ENCODE measurements at places on chromosomes 6 and 20.

- no peak for DNase-seq
Observed at GRCh38 chr20:13755809-13756208, 28.9 kb downstream of the ESF1 start.

GRCh38 chr6:109447878-109448555 lies 7.5 kb downstream of the SMPD2 start:
- no peak for DNase-seq

DNA sequence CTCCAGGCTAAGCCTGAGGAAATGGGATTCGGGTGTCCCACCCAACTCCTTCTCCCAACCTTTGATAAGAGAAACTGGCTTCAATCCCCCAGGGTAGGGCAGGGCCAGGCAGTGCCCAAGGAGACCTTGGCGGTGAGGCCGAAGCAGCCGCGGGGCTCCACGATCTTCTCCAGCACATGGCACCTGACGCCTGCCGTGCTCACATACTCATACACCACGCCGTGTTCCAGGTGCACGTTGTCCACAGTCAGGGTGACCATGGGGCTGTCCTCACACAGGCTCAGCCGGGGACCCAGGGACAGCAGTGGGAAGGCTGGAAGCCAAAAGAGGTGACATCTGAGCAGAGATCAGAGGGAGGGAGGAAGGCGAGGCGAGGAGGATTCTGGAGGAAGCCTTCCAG lies 176.5 kb downstream of the PREX1 start:
- DNase-seq = no peak

GRCh38 chr6:86963352-86963751 lies 26.0 kb downstream of the HTR1E start:
- DNase-seq = no peak

DNA sequence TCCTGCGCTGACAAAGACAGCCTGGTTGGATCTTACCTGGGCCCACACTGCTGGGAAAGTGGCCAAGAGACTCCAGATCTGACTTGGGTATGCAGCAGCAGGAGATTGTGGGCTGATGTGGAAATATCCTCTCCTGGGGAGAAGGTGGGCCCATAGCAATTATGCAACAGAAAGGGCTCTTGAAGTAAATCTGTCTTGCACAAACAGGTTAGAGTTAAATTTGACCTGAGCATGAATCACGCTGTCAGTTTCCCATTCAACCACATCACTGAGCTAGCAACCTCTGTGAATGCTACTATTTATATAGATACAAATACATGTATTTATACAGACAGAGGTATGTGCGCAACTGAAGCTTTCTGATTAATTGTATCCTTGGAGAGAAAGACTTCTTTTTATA lies 28.3 kb upstream of the PDYN start:
- DNase-seq = no peak

DNA sequence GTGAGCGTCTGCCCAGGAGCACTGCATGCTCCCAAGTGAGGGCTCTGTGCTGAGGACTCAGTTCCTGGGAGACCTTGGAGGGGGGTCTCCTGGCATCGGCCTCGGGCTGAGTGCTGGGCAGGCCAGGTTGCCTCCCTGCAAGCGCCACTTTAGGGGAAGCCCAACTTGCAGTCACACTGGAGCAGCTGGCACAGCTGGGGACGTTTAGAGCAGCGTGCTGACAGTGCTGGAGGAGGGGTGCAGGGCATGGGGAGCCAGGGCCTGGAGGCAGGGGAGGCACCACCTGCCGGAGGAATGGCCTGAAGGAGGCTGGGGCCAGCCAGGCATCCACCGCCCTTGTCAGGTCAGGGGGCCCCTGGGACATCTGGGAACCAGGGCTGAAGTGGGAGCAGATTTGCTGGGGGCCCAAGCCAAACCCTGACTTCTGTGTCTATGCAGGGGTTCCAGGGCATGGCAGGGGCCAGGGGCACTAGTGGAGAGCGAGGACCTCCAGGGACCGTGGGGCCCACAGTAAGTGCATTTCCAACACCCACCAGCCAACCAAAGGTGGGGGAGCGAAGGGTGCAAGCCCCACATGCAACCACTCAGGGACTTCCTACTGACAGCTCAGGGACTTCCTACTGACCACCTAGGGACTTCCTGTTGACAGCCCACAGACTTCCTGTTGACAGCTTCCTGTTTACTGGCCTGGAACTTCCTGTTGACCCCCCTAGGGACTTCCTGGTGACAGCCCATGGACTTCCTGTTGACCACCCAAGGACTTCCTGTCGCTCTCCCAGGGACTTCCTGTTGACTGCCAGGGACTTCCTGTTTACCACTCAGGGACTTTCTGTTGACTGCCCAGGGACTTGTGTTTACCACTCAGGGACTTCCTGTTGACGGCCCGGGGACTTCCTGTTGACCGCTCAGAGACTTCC lies 33.6 kb downstream of the COL20A1 start:
- no peak for DNase-seq

- DNase-seq = no peak
Observed at GRCh38 chr20:12055161-12055560, 137.5 kb downstream of the BTBD3 start.

GRCh38 chr6:14596410-14596809 lies 478.8 kb downstream of the CD83 start:
- DNase-seq = peak; percentile 78

DNA sequence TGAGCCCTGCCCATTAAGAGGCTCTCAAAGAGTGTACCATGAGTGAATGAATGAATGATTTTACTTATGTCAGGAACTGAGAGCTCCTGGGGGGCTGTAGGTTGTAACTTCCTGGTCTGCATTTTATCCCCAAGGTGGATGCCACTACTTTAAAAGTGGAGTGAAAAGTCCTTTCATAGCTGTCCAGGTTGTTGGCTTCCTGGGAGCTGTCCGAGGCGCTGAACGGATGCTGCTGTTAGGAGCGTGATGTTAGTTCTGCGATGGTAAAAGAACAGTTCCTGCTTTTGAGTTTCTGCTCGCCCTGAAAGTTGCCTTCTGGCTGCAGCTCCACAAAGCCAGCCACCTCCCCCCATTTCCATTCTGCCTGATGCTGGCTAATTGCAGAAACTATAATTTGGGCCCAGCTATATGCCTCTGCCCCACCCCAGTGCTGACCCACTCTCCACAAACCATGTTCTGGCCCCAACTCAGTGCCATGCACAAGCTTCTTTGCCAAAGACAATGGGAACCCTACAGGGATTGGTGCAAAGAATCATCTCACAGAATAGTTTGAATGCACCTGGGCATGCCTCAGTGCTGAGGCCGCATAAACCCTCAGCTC lies 330.9 kb upstream of the CDH4 start:
- DNase-seq = peak; percentile 50

DNA sequence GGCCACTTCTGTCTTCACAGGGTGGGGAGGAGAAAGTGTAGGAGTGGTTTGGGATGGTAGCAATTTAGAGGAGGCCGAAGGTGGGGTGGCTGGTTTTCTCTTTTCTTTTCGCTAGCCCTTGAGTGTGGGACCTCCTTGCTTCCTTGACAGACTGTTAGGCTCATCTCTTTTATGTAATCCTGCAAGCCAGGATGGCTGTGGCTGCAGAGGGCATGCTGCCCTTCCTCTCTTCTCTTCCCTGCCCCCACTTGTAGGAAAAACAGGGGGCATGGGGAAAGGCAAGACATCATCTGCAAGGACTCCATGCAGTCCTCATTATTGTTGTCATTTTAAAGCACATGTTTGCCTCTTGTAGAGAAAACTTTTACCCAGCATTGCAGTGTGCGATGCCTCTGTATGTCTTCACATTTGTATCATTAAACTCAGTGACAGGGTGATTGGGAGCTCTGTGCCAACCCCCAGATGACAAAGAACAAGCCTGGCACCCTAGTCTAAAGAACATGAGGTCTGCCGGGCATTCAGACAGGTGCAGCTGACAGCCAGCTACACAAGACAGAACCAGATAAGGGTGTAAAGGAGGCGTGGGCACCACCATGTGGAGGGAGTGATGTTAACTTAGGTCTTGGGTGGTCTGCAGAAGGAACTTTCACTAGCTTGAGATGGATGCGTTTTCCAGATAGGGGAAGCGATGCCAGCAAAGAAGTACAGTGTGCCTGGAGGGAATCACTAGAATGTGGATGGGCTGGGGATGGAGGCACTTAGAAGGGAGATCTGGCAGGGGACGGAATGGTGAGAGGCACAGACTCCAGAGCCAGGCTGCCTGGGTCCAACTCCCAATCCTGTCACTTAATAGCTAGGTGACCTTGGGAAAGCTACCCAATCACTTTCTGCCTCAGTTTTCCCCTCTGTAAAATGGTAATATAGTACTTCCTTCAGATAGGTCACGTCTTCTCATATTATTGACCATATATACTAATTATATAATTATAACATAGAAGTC lies 207.6 kb downstream of the TBC1D7 start:
- DNase-seq = no peak

GRCh38 chr6:138300469-138300868 lies 77.2 kb upstream of the SMIM28 start:
- DNase-seq = no peak

DNA sequence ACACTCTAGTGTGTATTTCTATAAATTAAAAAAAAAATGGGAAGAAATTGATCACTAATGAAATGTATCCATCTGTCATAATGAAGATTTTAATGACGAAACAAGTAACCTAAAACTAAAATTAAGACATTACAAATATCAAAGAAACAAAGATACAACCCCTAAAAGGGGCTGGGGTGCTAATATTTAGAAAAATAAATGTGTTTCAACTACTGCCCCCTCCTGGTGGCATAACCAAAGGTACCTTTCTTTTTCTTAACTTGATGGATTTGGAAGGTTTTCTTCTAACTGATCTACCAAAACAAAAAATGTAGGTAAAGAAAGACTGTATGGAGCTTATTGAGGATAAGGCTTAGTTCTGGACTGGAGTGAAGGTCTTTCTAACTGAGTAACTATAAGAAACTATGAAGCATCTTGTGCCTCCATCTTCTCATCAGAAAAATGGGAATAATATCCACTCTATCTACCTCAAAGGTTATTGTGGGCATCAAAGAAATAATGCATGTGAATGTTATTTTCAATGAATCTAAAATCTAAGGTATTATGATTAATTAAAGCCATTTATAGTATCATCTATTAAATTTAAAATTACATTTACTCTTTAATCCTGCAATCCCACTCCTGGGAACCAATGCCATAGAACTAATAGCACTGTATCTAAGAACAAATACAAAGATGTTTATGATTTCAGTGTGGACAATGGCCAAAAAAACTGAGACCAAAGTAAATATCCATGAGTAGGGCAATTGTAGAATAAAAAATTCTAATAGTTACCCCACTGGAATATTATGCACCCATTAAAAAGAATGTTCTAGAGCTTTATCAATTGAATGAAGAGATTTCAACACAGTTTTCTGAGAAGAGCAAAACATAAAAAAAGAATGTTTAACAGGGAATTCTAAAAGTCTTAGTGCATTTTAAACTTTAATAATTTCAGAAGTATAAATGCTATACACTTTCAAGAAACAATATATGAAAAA lies 117.2 kb downstream of the BACH2 start:
- no peak for DNase-seq

GRCh38 chr6:43489277-43490072 lies 12.1 kb downstream of the TJAP1 start:
- no peak for DNase-seq

GRCh38 chr6:98836025-98836961 lies 1.9 kb downstream of the POU3F2 start:
- DNase-seq = no peak

GRCh38 chr6:54335871-54336270 lies 27.6 kb downstream of the TINAG start:
- DNase-seq = peak; percentile 99

GRCh38 chr20:10763112-10763511 lies 89.3 kb upstream of the JAG1 start:
- peak; percentile 38 for DNase-seq

DNA sequence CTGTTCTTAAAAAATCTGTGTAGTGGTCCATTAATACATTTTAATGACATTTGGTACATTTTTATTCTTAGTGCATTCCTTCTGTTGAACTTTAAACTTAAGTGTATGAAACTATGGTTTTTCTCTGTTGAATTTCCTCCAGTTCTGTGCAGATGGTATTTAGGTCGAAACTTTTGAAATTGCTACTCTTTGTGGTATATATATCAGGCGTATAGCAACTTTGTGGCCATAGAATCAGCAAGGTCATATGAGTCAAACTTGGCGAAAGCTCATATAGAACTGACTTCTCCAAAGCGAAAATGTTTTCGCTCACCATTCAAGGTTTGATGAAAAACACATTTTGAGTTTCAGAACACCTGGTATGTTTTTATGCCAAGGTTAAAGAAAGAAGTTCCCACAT lies 93.7 kb downstream of the MAP3K4 start:
- peak; percentile 36 for DNase-seq

GRCh38 chr6:93266116-93266817 lies 153.1 kb downstream of the EPHA7 start:
- no peak for DNase-seq

GRCh38 chr6:125528621-125529041 lies 220.8 kb upstream of the HEY2 start:
- DNase-seq = no peak

GRCh38 chr6:118876814-118877213 lies 17.1 kb upstream of the ASF1A start:
- DNase-seq = peak; percentile 34

DNA sequence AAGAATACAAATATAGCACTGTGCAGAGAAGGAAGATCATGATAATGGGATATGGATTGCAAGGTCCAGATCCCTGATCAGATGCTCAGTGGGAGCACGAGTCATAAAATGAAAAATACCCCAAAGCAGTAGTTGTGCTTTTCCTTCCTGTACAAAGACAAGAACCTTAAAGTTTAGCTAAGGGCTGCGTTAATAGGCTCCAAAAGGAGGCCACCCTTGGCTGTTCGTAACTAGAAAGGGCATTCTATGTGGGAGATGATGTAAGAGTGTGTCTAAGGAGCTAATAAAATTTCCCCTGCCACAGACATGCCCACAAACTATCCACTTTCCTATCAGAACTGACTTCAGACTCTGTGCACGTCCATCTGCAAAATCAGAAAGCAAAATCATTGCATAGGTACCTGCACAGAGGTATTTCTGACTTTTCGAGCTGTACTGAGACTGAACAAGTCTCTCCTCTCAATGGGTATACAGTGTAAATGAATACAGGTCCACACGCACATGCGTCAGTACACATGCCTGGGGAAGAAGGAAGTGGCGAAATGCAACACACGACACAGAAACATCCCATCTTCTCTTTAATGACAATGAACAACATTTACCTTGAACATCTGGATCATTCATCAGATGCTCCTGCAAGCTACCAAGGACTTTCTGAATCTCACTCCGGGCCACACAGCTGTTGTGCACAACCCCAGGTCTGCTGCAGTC lies 16.9 kb upstream of the ANKRD60 start:
- DNase-seq = no peak

- peak; percentile 67 for DNase-seq
Observed at GRCh38 chr20:36754656-36755222, 8.8 kb upstream of the NDRG3 start.

DNA sequence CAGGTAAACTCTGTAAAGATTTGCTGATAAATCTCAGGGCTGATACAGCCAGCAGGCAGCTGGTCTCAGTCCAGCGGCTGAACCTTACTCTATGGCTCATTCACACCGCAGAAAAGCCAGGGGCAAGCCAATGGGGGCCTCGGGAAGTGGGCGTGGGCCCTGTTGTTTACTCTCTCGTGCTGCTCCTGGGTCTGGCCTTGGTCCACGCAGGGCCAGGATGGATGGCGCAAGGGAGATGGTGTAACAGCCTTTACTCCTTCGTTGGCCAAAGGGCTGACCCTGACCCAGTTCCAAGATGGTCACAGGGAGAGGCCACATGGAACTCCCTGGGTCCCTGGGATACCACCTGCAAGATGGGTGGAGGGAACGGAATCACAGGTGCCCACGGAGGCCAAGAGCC lies 16.2 kb downstream of the KCNK17 start:
- DNase-seq = no peak

- peak; percentile 13 for DNase-seq
Observed at GRCh38 chr6:125584468-125584939, 164.9 kb upstream of the HEY2 start.

- DNase-seq = peak; percentile 31
Observed at GRCh38 chr6:128208078-128208477, 307.2 kb upstream of the THEMIS start.
